ENCODE measurements at places on chromosomes 5 and 9.

- no peak for DNase-seq
Measured at GRCh38 chr5:55108661-55109060, 6.2 kb downstream of the GZMA start.

- DNase-seq = no peak
Measured at GRCh38 chr5:135114759-135115158, 80.7 kb upstream of the PITX1 start.

GRCh38 chr9:87760529-87760928 lies 34.6 kb downstream of the CTSL start:
- no peak for DNase-seq

DNA sequence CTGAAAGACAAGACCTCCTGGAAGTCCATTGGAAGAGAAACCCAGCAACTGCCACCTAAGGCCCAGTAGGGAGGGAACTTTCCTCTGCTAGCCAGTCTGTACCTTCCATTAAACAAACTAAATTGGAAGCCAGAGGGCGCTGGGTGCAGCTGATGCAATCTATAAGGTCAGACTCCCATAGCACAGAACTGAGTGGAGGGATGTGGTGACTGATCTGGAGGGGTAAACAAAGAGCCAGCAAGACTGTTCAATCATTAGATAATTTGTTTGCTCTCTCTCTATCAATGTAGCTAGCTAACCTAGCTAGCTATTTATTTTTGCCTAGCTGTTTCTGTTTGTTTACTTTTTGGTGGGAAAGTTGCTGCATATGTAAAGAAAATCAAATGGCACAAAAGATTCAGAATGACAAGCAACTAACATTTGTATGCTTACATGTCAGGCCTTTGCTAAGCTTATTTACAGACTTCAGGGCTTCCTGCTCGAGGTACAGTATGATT lies 291.8 kb upstream of the DAB2 start:
- no peak for DNase-seq

- DNase-seq = no peak
Measured at GRCh38 chr9:123589361-123590239, 233.6 kb downstream of the CRB2 start.

- no peak for DNase-seq
Measured at GRCh38 chr5:43973318-43973717, 370.3 kb downstream of the NNT start.

DNA sequence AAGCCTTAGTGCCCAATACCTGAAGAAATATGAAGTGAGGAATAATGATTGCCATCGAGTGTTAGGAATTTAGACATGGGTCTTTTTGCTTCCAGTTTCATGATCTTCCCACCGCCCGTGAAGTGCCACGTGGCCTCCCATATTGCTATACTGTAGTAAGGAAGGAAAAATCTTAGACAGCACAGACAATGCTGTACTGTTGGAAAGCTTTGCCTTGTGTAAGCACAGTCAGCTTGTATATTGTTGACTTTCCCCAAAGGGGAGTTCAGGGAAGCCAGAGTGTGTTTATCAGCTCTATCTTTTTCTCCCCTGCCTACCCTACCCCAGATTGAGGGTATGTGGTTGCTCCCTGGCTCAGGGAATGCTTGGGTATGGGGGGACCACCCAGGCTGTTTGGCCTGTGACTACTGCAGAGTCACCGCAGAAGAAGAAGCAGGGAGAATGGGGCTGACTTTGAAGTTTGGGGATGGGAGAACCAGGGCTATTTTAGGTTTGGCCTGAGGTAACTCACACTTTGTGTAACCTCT lies 161.8 kb upstream of the MEF2C start:
- DNase-seq = no peak

- DNase-seq = no peak
Measured at GRCh38 chr5:134976841-134977240, 9.1 kb downstream of the CATSPER3 start.

GRCh38 chr9:101083448-101084202 lies 55.1 kb downstream of the PLPPR1 start:
- DNase-seq = no peak

DNA sequence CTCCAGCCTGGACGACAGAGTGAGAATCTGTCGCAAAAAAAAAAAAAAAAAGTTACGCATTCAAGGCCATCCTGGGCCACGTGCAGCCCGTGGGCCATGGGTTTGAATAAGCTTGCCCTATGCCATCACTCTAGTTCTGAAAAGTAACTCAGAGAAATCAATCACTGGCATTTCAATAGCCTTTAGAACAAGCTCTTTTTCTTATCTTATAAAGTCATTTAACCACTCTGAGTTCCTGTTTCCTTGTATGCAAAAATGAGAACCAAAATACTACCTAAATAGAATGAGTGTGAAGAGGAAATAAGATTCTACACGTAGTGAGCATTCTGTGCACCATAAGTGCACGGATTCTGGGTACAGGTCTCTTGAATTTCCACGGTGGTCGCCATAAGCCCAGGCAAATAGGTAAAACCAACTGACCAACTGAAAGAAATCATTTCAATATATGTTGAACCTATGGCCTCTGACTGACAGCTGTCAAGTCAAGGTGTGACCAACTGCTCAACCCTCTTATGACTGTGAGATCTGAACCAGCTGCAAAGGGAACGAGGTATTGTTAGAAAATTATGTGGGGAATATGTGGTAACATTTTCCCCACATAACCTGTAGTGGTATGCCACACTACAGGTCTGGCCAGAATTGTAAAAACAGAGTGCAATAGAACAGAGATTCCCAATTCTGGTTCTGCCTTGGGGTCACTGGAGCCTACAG lies 143.9 kb upstream of the LHFPL2 start:
- DNase-seq = no peak

GRCh38 chr9:88219601-88220000 lies 81.3 kb upstream of the SPATA31C2 start:
- no peak for DNase-seq

DNA sequence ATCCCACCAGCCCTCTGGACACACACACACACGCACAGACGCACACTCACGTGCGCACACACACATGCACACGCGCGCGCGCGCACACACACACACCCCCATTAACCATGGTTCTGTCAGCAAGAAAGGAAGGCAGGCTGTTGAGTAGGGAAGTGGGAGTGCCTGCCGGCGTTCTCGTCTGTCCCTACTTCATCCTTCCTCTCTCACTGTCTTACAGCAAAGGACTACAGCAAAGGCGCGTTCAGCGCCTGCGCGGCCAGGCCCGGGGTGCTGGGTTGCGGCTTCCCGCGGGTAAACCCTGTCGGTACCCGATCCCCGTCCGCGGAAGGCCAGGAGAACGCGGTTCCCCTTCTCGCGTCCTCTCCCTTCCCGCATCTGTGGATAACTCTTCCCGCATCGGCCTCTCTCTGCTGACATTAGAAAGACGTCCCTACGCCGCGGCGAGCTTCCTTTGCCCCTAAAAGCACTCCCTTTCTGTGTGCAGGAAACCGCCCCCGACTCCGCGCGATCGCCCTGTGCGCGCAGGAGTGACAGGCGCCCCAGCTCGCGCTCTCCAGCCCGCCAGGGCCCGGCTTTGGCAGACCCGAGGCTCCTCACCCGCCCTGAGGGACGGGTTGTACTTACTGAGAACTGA lies 219.2 kb downstream of the AGTPBP1 start:
- DNase-seq = no peak

- no peak for DNase-seq
Measured at GRCh38 chr5:68287976-68288706, 72.6 kb downstream of the PIK3R1 start.

DNA sequence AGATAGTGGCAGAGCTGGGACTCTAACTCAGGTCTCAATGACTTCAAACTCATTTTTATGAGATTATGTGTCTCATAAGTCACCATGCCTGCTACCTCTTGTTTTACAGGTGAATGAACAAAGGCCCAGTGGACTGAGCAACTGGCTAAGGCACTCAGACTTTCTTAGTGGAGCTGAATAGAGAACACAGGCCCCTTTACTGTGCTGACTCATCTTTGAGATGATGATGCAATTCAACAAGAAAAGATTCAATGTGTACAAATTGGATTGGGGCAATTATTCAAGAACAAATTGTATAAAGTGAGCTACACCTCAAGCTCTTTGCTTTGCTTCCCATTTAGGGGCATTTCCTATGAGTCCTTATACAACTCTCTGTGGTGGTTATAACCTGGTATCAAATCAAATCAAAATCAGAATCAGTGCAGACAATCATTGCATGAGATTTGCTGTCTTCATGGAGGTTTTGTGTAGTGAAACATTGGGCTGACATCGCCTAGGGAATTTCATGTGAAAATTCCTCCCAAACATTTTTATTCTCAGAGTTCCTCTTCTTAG lies 84.3 kb upstream of the PPP2R2B start:
- DNase-seq = no peak

- DNase-seq = no peak
Measured at GRCh38 chr5:96901384-96901783, 25.1 kb downstream of the ERAP2 start.

DNA sequence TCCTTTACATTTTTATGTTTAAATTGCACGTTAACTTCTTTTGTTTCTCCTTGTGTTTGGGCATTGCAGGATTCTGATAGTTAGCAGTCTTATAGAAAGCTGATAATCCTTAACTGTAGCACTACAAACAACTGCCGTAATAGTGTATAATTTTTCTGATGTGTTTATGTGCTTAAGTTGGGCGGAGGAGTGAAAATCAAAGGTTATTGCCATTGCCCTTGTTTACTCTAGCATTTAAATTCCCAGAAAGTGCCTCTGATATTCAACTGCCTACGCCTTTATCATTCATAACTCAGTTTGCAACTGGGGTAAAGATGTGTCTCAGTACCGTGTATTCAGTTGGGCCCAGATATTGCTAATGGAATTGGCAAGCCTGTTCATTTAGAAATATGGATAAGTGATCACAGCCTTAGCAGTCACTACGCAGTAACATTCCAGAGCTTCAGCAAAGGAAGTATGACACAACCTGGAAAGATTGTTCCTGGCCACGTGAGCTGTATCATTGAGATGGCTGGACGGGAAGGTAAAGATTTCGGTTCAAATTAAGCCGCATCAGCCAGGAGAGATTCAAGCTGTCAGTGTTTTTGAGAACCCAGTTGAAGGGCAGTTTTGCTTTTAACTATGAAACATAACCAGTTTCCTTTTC lies 28.1 kb upstream of the LRRTM2 start:
- no peak for DNase-seq

GRCh38 chr5:127330116-127330515 lies 39.5 kb downstream of the MEGF10 start:
- DNase-seq = no peak

DNA sequence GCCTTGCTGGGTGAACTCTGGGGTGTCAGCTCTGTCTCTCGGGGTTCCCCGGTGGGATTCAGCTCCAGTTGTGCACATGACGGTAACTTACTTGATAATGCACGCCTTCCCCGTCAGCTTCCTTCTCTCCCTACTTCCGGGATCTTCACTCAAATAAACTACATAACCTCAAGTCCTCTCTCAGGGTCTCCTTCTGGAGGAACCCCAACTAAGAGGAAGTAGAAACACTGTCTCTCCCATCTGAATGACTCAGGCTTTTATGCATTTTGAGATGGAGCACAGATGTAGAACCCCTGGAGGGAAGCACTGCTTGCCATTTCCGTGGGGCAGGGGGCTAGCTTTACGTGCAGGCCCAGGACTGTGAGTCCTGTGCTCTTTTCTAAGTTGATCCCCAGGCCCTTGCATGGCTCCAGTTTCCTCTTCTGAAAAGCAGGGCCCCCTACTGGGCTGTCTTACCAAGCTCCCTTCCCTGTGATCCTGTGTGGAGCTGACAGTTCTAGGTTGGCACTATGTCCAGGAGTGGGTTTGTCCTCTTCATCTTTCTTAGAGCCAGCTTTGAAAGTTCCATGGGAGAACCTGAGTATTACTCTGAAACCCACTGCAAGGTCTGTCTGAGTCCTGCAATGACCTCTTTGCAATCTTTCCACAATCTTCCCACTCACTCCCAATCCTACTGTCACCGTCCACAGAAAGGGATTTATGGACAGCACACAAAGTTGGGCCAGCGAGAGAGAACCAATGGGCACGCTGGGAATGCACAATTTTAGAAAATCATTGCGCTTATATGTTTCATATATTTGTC lies 17.7 kb downstream of the S1PR3 start:
- no peak for DNase-seq

DNA sequence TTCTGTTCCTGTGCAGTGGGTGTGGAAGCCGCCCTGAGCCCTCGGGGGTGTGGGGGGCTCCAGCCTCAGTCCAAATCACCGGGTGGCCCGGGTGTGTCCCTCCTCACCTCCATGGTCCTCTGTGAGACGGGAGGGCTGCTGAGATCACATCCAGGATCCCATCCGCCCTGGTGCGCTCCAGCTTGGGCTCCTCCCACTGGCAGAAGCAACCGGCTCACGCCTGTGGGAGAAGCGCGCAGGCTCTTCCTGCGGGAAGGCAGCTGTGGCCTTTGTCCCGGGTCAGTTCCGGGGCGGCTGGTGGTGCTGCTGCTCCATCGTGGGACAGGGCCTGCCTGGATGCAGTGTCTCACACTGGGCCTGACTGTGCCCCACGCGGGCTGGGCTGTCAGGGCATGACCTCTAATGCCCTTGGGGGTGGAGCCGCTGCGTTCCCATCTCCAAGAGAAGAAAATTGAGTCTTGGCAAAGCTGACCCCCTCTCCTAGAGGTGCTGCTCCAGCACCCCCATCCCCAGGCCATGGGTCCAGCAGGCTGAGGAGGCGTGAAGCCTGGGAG lies 18.5 kb downstream of the OLFM1 start:
- DNase-seq = no peak

DNA sequence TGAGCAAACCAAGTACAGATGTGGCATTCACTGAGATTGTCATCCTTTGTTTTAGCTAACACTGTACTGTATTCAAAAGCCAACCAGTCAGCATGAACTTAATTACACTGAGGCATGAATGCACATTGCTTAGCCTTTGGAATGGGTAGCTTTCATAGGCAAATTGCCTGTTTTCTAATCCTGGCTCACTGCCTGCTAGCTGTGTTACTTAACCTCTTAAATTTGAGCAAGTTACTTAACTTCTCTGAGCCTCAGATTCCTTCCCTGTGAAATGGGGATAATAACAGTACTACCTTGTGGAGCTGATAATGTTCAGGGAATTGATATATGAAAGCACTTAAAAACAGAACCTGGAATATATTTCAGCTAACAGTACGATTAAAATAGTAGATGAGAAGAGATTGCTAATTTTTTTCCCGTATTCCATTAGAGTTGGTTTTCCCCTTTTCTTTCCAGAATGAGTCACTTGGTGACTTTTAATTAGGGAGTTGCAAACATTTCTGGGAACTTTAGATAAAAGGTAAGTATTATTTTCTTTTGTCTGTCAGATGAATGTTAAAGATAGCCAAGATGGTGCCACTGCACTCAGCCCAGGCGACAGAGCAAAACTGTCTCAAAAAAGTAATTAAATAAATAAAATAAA lies 43.9 kb downstream of the ARRDC3 start:
- DNase-seq = no peak

GRCh38 chr9:99105152-99106043 lies 485 bp downstream of the TGFBR1 start:
- no peak for DNase-seq

- no peak for DNase-seq
Measured at GRCh38 chr5:164498438-164498837, 993.0 kb downstream of the MAT2B start.

DNA sequence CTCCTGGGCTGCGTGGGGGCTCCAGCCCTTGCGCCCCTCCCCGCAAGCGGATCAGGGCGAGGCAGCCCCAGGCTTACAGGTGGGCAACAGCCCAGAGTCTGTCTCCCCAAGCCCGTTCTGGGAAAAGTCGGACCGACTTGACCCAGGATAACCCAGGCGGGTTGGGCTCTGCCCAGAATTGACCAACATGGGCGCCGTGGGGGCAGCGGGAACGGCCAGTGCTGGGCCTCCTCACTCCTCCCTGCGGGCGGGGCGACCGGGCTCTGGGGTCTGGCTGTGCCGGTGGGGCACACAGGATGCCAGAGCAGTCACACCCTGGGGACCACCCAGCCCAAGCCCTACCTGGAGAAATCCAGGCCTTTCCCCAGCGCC lies 15.3 kb upstream of the SYNPO start:
- DNase-seq = no peak

- no peak for DNase-seq
Measured at GRCh38 chr5:78569441-78569840, 79.1 kb downstream of the LHFPL2 start.
